Small intestine (tissue), 16 donors: ENCODE measurements at places on chromosomes 2 and 18.

DNA sequence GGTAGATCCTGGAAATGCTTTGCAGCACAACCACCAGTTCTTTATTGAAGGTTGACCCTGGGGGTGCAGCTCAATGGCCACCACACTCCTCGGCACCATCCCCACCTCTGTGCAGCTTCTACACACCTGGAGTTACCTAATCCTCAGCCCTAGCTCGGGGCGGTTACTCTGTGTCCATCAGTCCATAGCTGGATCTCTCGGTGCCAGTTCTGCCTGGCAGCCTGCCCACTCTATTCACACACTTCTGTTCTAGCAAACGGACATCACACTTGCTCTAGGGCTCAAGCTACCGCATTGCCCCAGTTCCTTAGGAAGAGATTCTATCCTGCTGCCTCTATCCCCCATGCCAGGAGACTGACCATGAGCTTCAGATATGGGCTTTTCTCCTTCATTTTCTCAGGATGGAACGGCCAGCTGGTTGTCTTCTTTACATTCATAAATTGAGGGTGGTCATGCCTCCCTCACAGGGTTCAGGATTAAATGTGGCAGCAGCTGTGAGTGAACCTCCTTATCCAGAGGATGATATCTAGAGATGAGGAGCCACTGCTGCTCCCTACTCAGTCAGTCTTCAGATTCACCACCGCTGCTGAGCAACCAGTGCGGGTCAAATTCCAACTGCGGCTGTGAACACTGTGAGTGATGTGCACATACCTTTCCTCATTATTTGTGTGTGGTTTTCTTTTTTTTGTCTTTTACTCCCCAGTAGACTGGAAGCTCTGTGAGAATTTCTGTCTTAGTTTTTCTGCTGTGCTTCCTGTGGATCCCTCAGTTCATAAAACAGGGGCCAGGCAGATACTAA lies 66.9 kb upstream of the TRIB2 start:
- peak; percentile 30 for DNase-seq

GRCh38 chr2:165147186-165148045 lies 56.4 kb downstream of the SCN3A start:
- no peak for DNase-seq

- DNase-seq: no peak
Measured at GRCh38 chr2:162164802-162165201, 12.8 kb upstream of the GCG start.

- DNase-seq: no peak
Measured at GRCh38 chr18:48638896-48639771, 100.3 kb downstream of the CTIF start.

DNA sequence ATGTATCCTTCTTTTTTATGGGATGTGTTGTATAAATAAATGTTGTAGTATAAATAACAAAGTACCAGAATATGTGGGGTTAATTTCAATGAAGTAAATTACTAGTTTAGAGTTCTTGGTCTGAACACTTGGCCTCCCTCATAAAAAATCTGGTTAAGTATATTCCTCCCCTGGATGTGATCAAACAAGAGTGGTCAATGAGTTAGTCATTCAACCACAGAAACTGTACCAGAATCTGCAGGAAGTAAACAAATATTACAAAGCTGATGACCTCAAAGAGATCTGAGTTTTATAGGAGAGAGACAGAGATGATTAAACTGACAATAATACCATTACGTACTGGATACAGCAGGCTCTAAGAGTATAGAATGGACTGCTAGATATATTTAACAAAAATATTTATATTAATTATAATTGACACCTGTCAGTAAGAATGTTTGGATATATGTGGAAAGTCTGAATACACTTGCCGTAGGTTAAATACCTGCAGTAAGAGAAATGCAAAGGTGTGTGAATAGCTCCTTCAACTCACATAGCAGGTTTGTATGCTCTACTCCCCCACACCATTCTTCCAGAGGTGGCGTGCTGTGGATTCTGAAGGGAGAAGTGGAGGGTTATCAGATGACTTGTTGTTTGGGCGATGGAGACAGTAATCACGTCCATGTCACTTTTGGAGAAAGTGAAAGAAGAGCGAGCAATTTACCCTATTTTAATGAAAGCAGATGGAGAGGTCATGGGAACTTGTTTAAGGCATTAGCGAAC lies 108.3 kb upstream of the LRATD1 start:
- DNase-seq: no peak

DNA sequence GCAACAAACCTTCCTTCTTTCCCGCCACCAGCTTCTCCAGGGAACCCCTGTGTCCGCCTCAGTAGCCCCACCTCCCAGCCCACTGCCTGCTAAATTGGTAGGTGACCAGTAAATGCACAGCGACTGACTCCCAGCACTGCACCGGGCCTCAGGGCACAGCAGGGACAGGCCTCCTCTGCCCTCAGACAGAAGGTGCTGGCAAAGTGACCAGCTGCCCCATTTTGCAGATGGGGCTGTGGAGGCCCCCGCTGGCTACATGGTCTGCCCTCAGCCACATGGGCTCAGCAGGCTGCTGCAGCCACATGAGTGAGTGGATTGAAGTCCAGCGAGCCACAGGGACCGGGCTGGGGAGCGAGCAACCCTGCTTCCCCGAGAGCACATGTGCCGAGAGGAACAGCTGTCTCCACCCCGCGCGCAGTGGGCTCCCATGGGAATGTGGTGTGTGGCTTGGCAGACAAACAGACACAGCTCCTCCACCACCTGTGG lies 7.8 kb upstream of the NPPC start:
- DNase-seq: no peak

DNA sequence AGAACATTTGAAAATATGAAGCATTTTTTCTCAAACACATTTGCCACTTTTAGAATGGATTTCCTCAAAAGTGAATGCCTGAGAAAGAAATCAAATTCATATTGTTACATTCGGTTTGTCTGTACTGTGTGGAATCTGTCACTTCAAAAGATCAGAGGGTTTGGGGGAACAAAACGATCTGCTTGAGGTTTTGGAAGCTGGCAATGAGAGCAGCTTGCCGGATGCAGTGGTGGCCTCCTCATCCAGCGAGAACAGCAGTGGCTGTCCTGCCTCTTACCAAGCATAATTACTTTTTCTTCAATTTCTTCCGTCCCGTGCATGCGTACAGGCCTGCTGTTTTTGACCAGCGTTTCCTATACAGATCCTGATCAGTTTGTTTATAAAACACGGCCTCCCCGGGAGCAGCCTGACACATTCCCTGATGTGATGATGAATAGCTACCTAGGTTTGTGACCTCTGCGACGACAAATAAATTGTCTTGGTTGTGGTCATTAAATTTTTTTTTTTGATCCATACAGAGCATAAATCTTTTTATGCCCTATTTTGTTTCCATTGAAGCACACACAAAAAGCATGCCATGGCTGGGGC lies 45.2 kb downstream of the ITGA6 start:
- DNase-seq: no peak

DNA sequence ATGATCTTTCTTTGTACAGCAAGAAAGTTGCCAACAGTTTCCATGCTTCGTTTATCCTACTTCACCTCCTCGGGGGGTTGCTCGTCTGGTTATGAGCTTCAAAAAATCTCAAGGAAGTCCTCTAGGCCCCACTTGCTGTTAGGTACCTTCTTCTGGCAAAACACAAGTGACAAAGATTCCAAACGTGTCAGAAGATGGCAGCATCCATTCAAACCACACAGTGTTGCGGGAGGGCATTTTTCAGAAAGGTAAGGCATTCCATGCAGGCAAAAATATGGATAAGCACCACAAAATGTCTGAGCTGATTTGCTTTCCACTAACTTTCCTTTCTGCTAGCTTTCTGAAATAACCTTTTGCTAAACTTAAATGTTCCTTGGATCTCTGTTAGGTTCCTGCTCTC lies 13.2 kb upstream of the OR6B3 start:
- no peak for DNase-seq

DNA sequence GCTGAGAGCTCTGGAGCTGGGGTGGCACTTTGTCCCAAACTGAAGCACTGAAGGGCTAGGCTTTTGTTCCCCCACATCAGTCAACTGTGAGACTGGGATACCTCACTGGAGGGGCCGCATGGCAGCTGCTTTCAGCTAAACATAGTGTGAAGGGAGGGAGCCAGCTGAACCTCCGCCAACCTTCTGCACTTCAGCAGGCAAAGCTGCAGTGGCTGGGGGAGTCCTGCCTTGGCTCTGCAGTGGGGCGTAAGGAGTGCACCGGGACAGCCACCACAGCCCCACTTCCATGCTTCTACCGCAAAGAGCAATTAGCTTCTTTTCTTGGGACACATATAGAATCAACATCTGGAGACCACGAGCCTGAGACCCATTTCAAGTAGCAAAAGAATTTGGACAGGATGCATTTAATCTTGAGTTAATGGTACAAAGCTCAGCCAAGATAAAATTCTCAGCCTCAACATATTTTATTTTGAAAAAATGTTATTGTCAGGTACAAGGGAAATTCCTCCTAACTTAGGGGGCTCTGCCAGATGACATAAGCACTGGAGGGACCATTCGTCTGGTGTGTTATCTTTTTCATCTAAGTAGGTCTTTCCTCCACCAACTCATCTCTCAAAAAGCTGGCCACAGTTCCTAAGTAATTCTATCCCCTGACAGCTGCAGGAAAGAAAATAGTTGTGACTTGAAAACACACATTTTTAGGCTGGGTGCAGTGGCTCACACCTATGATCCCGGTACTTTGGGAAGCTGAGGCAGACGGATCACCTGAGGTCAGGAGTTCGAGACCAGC lies 25.6 kb upstream of the MYCN start:
- no peak for DNase-seq

DNA sequence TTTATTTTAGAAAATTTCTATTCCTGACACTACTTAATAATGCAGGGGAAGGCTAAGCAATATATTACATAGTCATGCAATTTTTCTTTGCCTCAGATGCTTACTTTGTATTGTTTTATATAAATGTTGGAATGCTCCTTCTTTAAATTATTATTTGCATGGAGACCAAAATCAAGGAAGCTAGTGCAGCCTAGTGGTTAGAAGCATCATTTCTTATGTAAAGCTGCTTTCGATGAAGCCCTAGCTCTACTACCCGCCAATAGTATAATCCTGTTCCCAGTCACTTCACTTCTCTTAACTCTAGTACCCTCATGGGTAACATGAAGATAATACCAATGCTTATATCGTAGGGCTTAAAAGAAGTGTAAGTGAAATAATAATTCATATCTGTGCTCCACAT lies 198.9 kb downstream of the LRATD1 start:
- no peak for DNase-seq

DNA sequence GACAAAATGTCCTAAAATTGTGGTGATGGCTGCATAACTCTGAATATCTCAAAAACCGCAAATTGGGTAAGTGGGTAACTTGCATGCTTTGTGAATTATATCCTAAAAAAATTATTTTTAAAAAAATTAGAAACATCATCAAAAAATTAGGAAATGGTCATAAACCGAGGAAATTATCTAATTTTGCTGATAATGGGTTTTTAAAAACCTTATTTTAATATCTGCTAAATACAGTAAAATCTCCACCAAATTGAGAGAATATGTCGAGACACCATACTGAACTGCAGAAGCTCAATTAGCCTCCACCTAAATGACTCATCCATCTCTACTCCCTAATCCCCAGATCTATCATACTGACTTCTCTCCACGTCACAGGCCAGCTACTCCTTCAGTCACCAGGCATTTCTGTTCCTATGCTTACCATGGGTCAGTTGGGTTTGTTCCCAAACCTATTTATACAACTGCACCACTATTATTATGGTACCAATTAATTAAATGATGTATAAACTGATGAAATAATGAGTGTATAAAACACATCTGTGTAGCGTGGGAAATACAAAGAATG lies 36.1 kb downstream of the SPIRE1 start:
- DNase-seq: no peak

DNA sequence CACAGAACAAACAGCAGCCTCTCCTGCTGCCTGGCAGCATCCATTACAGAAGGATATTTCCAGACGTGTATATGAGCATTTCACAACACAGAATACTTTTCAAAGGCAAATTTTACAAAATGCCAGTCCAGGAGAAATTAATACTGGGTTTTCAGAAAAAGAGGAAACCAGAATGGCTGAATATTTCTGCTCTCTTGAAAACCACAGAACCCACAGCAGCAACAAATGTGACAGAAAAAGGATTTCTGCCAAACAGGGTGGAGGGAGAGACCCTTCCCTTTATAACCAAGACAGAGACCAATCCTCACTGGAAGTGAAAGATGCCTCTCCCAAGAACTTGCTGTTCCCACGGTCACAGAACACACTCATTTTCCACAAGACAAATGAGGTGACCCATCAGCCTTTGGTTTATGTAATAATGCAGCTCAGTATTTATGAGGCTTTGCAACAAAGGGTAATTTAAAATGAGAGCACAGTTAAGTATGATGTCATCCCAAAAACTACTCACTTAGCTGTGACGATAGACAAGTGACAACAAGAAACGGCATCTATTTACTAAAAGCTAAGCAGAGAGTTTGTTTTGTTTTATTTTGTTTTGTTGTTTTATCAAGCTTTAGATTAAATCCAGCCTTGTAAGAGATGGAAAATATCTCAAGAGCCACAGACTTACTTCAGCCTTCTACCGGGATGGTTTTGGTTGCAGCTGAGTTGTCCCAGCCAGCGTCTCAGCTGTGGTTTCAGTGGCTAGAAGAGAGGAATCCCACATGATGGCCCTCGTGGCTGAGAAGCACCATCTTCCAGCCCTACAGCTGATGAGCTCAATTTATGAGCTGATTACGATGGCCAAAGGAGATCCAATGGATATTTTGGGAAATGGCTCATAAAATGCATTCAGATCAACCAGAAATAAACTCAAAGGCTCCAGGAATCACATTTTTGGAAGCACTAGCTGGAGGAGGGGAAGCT lies 249.3 kb upstream of the AGAP1 start:
- DNase-seq: no peak

DNA sequence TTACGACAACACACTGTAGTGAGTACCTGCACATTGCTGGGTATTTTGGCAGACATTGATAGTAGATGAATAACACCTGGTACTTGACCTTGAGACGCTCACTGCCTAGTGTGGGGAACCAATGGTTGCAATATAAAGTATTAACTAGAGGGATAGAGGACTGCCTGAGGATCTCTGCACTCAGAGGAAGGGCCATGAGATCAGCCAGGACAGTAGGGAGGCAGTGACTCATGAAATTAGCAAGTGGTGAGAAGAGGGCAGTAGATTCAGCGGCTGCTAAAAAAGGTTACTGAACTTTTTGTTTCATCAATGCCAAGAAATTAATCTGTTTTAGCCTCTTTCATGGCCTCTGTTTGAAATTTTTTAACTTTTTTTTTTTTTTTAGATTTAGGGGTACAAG lies 250.8 kb upstream of the TCF4 start:
- no peak for DNase-seq

DNA sequence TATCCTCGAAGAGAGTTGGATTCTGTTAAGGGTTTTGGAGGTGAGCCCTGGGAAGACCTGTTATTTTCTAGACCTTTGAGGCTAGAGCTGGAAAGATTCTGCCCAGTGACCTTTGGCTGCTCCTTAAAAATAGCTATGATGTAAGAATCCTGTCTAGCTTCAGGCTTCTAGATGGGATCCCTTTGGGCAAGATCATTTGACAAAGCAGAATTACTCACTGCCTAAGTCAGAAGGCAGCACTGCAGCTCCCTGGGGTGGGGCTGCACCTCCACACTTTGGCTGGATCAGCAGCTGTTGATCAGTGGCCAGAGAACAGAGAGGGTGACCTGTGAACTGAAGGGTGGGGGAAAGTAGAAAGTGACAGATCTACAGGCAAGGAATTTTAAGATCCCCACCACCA lies 103.8 kb downstream of the ASAP2 start:
- peak; percentile 44 for DNase-seq
